GF-D8 (cell line): ENCODE measurements at places on chromosomes 4 and X.

DNA sequence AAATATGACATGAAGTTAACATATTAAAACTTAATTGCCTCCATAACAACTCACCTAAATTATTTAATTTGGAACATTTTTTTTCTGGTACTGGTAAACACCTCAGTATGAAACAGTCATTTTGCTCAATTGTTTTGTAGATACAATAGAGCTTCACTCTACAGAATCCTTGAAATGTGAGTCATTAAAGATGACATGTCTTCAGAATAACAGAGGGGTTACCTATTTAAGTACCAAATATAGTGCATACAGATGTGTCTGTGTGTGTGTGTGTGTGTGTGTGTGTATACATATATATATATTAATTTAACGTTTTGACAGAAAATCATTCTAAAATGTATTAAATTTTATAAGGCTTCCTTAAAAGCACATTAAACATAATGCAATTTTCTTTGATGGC, 297.6 kb downstream of the INPP4B start:
- DNase-seq = no peak

DNA sequence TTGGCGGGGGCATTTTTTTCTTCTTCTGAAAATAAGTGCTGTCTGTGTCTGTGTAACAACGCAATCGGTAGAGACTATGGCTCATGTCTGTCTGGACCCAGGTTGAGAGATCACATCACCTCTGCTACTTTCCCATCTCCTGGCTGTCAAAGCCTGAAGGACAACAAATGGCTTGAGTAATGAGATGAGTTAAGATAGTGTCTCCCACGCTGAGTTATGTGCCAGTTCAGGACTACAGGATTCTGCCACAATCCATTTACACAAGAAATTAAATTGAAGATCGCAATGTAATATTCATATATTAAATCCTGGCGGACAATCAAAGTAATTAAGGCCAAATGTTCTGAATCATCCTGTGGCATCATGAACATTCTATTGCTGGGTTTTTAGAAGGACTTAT, 16.5 kb upstream of the ARHGAP36 start:
- DNase-seq = no peak

DNA sequence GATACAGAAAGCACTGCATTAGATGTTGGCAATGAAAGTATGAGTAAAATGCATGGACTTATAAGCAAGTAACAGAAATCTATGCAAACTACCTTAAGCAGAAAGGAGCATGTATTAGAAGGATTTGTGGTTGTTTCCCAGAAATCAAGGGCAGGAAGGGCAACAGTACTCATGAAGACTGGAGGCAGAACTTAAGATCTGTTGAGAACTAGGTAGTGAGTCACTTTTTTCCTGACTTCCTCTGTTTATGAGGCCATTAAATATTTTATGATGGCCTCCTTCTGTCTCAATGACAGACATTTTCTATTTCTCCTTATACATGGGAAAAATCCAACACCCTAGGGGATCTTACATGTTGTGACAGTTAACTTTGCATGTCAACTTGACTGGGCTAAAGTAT, 398.2 kb downstream of the MID1IP1 start:
- no peak for DNase-seq

DNA sequence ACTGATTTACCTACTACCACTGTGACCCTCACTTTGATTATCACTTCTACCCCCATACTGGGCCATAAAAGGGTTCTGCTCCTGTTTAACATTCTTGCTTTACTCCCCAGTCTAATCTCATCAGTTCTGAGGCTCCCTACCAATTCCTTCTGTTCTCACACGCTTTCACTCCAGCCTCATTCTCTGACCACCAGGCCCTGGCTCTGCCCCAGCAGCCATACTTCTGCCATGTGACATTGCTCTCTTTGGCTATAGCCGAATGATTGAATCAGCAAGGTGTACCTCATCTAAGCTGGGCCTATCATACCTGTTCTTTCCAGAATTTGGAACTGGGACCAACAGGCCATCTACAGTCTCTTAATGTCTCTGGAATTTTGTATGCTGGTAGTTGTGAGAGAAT, 14.4 kb upstream of the ELF2 start:
- DNase-seq = no peak

- no peak for DNase-seq
These were observed 29.6 kb downstream of the SMARCA1 start for GRCh38 chrX:129493643-129494042.

DNA sequence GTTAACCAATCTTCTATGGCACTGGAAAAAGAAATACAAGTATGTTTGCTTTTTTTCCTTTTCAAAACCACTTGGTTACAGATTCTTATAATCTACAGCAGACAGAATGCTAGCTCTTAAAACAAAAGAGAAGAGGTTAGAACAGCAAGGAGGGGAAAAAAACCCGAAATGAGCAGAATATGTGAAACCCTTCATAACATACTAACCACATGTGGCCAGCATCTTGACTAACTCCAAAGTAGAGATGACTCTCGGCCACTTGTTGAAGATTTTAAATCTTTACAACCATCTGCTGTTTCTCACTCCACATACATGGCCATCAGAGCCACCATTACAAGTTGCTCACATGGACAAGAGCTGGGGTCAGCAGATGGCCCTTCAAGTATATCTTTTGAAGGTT, 100.3 kb downstream of the PAPSS1 start:
- no peak for DNase-seq

GRCh38 chrX:48806081-48806480, 4.2 kb downstream of the HDAC6 start:
- DNase-seq = no peak

- no peak for DNase-seq
These were observed 629.7 kb downstream of the STIM2 start for GRCh38 chr4:27490315-27490714.

DNA sequence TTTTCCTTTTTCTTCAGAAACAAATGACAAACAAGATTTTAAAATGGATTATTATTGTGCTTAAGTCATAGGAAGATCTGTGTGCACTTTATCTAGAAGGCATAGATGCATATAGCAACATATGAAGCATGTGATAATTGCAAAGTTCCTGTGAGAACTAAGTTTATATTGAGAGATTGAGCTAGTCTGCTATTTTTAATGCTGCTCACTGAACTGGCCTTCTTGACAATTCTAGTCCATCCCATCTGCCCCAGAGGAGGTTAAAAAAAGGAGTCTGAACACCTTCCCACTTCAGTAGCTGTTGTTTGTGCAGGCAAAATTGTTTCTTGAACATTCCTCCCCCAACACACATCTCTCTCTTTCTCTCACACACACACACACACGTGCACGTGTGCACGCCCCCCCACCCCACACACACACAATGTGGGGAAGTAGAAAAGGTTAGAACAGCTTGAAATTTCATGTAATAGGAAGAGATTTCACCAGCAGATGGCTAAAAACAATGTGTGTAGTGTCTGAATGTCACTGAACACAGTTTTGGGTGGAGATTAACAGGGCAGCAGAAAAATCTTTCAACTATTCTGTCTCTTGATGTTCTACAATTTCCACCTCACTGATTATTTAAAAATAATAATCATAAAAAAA, 108.0 kb downstream of the GPM6A start:
- DNase-seq = no peak

- no peak for DNase-seq
These were observed 65.0 kb downstream of the MAPK10 start for GRCh38 chr4:86294883-86295282.

GRCh38 chr4:16194214-16194613, 32.1 kb downstream of the TAPT1 start:
- DNase-seq = no peak

DNA sequence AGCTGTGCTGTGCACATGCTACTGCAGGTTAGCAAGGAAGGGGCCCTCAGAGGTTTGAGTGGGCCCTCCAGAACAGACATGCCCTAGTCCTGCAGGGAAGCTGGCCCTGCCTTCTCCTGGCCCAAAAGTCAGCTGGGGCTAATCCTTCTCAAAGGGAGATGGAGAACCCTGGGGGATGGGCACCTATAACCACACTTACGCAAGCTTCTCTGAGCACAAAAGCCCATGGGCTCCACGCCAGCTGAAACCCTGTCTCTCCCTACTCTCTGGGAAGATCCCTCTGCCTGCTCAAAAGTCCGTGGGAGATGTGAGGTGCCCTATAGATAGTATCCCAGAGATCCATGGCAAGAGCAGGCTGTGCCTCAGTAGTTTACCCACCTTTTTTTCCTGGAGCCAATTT, 58.9 kb upstream of the DKK2 start:
- no peak for DNase-seq

- no peak for DNase-seq
These were observed 50.3 kb upstream of the HHIP start for GRCh38 chr4:144595681-144596080.

DNA sequence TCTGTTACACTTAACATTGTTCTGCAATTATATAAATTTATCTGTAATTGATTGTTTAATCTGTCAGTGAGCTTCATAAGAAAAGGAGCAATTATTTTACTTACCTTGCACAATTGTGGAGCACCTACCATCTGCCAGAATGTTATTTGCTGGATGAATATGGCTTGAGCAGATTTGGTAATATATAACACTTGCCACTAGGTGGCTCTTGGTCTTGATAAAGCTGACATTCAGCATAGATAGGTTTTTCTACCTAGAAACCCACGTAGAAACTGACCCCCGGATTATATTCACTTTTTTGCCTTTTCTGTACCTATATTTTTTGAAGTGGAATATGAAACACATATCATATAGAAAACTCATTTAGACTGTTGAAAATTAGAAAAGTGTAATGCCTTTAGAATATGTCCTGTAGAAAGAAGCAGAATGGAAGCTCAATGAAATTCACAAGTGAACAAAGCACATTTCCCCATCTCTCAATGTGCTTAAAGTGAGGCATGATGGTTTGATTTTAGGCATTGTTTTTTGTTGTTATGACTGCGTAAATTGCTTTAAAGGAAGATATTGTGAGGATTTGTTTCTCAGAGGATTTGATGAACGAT, 9.5 kb downstream of the RBPJ start:
- peak; percentile 41 for DNase-seq

DNA sequence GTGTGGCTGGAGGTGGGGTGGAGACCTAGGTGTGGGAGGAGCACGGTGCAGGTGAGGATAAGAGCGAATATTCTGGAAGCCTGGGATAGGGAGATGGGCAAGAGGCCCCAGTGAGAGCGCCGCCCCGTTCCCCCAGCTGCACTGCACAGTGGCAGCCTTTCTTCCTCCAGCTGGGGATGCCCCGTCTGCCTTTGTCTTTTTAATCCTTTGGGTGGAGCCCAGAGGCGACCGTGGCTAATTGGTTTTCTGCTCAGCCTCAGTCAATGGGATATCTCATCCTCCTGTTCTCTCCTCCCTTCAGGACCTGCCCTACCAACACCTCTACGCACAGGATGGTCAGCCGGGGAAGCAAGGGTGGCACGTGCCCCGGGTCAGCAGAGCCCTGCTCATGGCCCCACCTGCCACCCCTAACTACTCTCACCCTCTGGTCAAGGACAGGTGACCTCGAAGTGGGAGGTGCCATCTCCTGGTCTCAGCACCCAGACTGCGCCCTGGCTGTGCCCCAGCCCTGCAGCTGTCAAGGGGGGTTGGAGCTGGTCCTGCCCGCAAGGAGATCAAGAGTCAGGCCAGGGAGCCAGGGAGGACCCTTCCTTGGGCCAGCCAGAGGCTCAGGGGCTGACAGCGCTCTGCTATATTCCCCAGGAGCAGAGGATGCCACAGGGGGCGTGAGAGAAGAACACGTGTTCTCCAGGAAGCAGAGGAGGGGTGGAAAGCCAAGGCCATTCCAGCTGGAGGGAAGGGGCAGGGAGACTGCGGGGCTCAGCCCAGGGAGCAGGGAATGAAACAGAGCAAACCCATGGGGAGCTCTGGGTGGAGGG, 64.0 kb downstream of the ADRA2C start:
- DNase-seq = no peak

- no peak for DNase-seq
These were observed 32.5 kb upstream of the ELF2 start for GRCh38 chr4:139209470-139210063.

DNA sequence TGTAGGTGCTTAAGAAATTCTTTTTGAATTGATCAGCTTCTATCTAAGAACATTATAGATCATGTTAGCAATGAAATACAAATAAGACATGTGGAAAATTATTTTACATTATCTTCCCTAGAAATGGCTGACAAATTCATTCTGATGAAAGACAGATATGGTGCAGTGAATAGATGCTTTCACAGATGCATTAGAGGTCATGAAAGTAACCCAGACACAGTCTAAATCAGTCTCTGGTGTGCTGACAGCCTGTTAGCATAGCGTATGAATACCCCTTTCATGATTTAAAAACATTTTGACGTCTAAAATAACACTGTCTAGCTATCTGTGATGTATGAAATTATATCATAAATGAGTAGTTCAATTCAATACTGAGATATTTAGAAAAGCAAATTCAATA, 180.9 kb downstream of the UNC5C start:
- DNase-seq = no peak
